ENCODE measurements at places on chromosomes 6 and 20.

DNA sequence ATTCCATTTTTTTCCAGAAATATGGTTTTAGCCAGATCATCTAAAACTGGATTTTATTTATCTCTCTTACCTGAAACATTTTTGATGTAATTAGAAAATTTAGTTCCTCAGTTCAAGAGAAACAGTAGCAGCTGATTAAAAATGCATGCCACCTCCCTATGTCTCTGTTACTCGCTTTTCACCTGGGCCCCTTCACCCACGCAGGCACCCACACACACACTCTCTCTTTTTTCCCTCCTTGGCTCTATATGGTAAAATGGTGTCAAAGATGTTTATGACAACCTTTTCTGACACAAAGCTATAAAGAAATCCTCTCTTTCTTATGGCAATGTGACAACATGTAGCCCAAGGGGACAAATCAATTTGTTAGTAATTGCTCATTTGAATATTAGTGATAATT is 5.8 kb upstream of the SGK1 start:
- no peak for DNase-seq

DNA sequence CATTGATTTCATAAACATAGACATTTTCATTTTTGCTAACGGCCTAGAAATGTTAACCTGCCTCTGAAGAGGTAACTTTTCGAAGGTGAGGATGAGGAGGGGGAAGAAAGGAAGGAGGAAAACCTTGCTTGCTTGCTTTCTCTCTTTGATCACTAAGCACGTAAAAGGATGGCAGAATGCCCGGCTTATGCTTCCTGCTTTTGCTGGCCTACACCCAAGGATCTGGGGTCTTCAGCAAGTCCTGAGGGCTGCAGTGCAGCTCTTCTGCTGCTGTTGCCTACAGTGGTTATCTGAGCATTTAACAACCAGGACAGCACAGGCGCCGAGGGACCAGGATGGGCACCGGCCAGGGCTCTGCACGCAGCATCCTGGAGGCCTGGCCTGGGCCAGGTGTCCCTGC is 150.8 kb upstream of the TAB2 start:
- no peak for DNase-seq

DNA sequence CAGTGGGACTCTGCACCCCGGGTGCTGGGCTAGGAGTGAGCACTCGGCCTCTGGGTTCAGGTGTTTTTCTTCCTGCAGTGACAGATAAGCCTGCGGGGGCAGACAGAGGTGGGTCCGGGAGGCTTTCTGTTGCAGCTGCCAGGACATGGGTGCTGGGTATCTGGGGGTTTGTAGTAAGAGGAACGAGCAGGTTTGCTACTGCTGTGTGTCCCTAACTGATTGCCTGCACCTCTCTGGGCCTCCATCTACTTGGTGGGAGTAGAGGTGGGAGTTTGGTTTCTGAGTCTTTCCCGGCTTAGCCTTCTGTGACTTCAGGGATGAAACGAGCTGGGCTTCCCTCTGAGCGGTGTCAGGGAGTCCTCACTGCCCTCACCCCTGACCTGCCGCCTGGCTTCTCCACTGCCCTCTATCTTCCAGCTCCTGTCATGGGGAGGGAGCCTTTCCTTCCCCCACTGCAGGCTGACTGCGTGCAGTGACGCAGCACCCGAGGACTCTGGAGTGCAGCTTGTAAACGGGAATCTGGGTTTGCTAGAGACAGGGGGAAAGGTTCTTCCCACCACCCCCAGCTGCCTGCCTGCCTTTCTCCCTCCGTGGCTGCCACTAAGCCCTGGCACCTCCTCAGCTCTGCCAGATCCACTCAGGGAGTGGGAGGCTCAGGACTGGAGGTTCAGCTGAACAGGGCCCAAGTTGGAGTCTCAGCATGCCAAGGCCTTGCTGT is 6.7 kb downstream of the DLGAP4 start:
- no peak for DNase-seq

DNA sequence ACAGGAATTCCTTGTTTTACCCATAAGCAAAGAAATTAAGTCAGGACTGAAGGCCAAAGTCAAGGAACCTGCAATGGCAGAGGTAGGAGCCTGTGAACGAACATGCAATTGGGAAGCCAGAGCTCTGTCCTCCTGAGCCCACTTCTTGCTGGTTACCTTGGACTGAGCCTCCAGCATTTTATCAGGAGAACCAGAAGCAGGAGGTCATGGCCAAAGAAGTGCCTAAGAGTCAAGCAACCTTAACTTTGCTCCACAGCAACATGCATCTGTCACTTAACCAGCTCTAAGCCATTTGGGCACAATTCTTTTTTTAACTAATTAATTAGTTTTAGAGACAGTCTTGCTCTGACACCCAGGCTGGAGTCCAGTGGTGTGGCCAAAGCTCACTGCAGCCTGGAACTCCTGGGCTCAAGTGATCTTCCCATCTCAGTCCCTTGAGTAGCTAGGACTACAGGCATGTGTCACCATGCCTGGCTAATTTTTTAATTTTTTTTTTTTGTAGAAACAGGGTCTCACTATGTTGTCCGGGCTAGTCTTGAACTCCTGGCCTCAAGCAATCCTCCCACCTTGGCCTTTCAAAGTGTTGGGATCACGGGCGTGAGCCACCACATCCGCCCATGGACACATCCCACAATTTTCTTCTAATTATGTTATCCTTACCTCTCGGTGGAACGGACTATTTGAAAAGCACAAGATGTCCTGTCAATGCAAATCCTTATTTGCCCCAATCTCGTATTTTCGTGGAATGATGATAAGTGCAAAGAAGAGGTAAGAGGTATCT is 334.2 kb downstream of the CD83 start:
- DNase-seq: no peak

GRCh38 chr6:53834132-53834531 is 39.3 kb downstream of the LRRC1 start:
- DNase-seq: no peak

DNA sequence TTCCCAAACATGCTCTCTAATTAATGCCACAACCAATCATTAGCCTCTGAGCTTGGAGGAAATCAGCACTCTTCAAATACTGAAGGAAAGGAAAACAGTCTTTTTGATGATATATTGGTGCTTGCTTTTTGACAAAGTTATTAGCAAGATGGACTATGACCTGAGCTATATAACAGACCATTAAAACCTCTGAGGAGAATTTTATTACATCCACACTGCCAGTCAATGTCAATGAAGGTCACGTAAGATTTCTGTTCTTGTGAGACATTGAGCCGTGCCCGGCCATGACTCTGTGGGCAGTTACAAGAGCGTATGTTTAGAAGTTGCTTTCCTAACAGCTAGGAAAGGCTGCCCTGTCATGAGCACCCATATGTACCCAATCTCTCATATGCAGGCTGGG is 659.0 kb downstream of the UTRN start:
- no peak for DNase-seq

GRCh38 chr20:39756828-39757227 is 794.7 kb downstream of the DHX35 start:
- DNase-seq: no peak

- DNase-seq: no peak
Measured at GRCh38 chr6:4100655-4101054, 21.7 kb upstream of the FAM217A start.

- DNase-seq: no peak
Measured at GRCh38 chr6:50047026-50047425, 2.7 kb downstream of the DEFB112 start.

DNA sequence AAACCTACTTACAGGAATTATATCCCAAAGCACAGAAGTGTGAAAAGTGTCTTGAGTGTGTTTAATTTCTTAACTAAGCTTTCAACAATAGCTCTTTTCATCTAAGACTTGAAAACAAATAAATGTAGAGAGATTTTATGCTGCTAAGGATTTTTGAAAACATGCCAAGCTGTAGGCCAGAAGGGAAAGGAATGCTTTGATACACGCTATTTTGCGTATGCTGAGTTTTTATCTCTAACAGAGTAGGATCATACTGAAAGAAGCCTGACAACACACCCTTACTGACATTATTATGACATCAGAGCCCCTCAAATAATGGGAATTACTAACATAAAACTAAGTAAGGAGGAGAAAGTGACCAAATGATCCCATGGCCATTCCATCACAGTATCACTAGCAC is 265.5 kb downstream of the KHDC1L start:
- no peak for DNase-seq

DNA sequence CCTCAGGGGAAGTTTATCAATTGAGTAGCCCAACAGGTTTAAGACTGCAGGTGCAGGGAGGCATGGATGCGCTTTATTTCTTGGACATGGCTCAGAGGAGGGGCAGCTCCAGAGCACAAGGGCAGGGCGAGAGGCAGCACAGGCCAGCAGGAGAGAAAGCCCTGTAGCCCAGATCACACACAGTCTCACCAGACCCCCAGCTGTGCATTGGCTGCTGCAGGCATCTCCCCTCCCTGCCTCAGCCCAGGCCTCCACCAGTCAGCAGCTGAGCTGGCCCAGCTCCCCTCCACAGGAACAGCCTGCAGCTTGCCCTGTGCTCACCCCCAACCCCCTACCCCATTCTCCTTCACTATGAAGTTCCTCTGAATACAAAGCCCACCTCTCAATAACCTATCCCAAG is 24.7 kb downstream of the MRPL14 start:
- DNase-seq: no peak

DNA sequence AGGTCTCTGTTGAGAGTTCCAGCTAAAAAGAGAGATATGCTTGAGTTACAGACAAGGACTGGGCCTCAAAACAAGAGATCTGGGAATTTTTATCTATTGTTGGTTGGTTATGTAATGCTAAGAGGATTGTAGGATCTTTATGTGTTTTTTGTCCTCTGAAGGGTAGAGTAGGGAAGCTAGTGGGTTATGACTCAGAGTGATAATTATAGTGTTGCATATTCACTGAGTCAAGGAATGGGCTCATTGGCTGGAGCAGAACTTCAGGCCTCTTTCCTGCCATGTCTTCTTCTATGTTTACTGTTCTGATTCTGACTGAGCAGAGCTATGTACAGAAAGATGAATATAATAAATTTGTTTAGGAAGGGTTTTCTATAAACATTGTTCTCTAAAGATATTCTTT is 66.1 kb upstream of the NOX3 start:
- DNase-seq: no peak

DNA sequence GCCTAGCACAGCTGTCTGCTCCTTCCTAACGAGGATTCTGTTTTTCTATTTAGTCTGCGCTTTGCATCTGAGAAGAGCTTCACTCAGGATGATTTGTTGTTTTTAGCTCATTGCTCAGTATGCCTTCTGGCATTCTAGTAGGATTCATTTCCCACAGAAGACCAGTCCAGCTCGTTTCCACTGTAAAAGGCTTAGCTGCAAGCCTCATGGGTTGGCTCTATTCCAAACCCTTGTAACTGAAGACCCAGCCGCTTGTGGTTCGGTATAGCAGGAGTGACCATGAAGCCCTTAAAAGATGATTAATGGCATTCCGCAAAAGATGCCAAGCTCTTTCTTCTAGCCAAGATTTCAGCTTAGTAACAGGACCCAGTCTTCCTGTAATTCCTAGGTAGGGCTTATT is 7.2 kb downstream of the ADGRF1 start:
- DNase-seq: no peak

DNA sequence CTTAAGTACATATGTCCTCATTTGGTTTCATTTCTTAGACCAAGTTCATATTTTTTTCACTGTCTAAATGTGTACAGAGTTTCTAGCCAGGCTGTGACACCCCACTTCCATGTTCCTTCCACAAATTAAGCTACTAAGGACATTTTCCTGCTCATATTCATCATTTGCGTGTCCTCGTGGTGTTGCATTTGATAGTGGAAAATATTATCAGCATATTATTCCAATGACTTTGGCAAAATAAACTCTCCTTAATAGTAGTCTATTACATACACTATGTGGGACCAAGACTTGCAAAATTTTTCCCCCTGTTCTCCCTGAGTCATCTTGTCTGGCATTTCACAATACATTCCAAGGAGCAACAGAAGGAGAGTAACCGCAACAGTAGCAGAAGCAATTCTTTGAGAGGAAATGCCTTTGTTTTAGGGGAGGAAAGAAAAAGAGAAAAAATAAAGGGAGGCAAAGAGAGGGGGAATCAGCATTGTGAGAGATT is 599.2 kb downstream of the COL12A1 start:
- DNase-seq: no peak

DNA sequence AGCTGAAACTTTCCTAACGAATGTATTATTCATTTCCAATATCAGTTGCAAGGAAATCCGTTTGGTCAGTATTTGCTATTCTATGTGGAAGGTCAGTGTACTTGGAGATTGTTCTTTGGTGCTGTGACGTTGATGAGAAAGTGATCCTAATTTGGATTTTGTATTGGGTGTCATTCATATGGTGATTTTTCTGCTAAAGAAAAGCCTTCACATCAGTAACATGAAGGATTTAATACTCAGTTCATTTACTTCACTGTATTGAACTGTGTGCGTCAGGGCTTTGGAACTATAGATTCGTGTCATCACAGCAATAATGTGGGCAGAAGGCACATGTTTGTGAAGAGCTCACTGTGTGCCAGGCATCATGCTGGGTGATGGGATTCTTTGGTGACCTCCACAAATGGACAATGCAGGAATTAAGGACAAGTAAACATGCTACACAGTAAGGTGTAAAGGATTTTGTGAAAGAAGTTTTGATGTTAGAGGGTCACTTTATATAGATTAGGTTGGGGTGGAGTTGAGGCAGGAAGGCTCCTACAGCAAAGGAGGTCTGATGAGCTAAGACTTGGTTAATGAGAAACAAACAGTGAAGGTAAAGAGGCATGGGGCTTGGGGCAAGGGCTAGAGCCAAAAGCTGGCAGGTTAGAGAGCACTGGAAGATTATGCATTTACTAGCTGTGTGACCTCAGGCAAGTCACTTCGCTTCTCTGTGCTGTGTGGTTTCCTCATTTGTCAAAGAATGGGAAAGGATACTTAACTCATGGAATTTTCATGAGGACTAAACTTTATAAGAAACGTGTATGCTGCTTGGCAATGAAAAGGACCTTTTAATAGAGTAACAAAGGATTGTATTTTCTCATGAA is 12.1 kb downstream of the ARID1B start:
- no peak for DNase-seq

DNA sequence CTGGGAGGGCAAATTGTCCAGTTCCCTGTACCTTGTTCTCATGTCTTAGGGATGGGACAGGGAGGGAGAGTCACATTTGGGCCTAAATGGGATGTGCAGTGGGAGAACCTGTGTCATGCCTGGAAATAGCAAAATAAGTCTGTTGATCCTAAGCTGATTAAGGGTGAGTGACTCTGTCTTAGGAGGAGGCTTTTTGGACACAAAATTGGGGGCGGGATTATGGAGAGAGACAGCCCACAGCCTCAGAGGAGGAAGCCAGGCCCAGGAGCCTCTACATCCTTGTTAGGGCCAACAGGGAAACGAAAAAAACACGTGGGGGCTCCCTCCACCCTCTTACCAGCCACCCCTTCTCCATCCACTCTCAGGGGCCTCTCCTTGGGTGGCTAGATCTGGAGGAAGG is 2.2 kb downstream of the KCNB1 start:
- no peak for DNase-seq

GRCh38 chr6:38187325-38187724 is 367.8 kb downstream of the ZFAND3 start:
- no peak for DNase-seq
